ENCODE measurements at places on chromosomes 11 and 22. TPM values are rescaled to one million over a fixed set of nuclear protein-coding genes. Genes with fewer than 3 reads are reported as not detected.

PDHX gene
- total RNA-seq, result 15.0 TPM

SCARF2 gene
- total RNA-seq, result 32.2 TPM

TNNT3 gene
- total RNA-seq, result 20.4 TPM

CRYBB2 gene
- not detected for total RNA-seq

SLCO2B1 gene
- 55.5 TPM for total RNA-seq

PPFIA1 gene
- total RNA-seq, result 54.3 TPM

RASL10A gene
- total RNA-seq, result not detected

OR52B4 gene
- not detected for total RNA-seq

EHF gene
- total RNA-seq, result 121 TPM

KRTAP5-7 gene
- total RNA-seq, result not detected

PKNOX2 gene
- 3.4 TPM for total RNA-seq

CCDC83 gene
- not detected for total RNA-seq

RASD2 gene
- 2.0 TPM for total RNA-seq

BTG4 gene
- not detected for total RNA-seq

CYTH4 gene
- 16.2 TPM for total RNA-seq

DERL3 gene
- 0.25 TPM for total RNA-seq

TMEM121B gene
- total RNA-seq, result not detected

FXYD2 gene
- 2.7 TPM for total RNA-seq

BCO2 gene
- total RNA-seq, result 11.0 TPM

MMP27 gene
- total RNA-seq, result not detected

FAM180B gene
- total RNA-seq, result not detected

CDPF1 gene
- 22.1 TPM for total RNA-seq

SYT12 gene
- total RNA-seq, result 0.49 TPM

SCGB1C1 gene
- total RNA-seq, result not detected

PHOX2A gene
- total RNA-seq, result 3.4 TPM

OMP gene
- not detected for total RNA-seq

NCF4 gene
- total RNA-seq, result 37.6 TPM

GGA1 gene
- total RNA-seq, result 45.7 TPM

RASGRP2 gene
- total RNA-seq, result 27.5 TPM

MIOX gene
- total RNA-seq, result not detected

SPDYC gene
- total RNA-seq, result not detected

SYT7 gene
- 3.4 TPM for total RNA-seq

SLC16A8 gene
- total RNA-seq, result 0.98 TPM

C11orf58 gene
- total RNA-seq, result 188 TPM

P2RX6 gene
- total RNA-seq, result 1.7 TPM

SYT8 gene
- total RNA-seq, result 1.2 TPM

BAIAP2L2 gene
- not detected for total RNA-seq

CALCB gene
- 2.0 TPM for total RNA-seq

RBMXL2 gene
- not detected for total RNA-seq

PRG3 gene
- not detected for total RNA-seq
